Cardiac muscle cell (in vitro differentiated cells and primary cell): ENCODE measurements at places on chromosomes 11 and 22.

DNA sequence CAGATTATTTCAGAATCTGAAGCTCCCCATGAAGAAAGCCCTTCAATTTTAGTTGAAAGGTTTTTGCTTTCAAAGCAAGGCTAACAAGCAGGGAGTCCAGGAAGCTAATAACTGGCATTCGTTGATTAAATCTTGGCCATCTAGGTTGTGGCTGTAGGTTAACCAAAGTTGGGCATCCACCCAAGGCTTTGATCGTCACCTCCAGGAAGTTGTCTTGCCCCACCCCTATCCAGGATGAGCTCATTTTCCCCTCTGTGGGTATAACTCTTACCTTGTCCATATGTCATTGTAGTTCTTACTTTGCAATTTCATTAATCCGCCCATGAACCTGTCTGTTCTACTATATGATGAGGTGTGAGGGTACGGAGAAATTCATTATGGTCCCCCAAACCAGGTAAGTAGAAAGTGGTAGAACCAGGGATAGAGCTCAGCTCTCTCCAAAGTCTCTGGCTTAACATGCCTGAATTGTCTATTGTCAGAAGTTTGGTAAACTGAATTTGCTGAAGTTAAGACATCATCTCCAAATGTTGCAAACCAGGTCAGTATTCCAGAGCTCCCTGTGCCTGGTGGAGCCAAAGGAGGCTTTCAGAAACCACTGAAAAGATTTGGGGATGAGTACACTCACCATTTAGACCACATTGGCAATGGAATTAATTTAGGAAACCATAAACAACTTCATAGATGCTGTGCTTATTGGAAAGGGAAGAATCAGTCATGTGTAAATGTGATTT, 97.1 kb downstream of the CD44 start:
- no peak for DNase-seq
- no peak overlapping the region for H3K27ac ChIP-seq
- peaks cover 28% of the 10 kb centered on the region for H3K4me1 ChIP-seq
- no peaks in the 10 kb centered on the region for H3K36me3 ChIP-seq
- no peaks in the 10 kb centered on the region for H3K27me3 ChIP-seq
- no peak overlapping the region for H3K4me3 ChIP-seq

- no peak overlapping the region for H3K27ac ChIP-seq
- H3K4me1 ChIP-seq = peaks cover 9% of the 10 kb centered on the region
- no peak overlapping the region for H3K4me3 ChIP-seq
- H3K36me3 ChIP-seq = no peaks in the 10 kb centered on the region
- DNase-seq = no peak
Observed at GRCh38 chr11:116986521-116987105, 111.6 kb downstream of the SIK3 start.

DNA sequence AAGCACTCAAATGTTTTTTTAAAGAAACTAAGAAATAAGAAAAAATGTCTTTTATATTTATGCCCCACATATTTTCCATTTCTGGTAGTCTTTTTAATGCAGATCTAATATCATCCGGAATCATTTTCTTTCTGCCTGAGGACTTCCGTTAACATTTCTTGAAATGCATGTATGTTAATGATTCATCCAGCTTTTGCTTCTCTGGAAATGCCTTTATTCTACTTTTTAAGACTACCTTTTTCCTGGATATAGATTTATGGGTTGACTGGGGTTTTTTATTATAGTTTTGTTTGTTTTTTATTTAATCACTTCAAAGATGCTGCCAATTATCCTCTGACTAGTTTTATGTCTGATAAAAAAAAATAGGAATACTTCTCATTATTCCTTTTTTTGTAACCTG, 57.1 kb upstream of the LDLRAD3 start:
- H3K36me3 ChIP-seq = no peaks in the 10 kb centered on the region
- H3K27ac ChIP-seq = no peak overlapping the region
- H3K27me3 ChIP-seq = no peaks in the 10 kb centered on the region
- peaks cover 4% of the 10 kb centered on the region for H3K4me1 ChIP-seq
- H3K4me3 ChIP-seq = no peak overlapping the region

DNA sequence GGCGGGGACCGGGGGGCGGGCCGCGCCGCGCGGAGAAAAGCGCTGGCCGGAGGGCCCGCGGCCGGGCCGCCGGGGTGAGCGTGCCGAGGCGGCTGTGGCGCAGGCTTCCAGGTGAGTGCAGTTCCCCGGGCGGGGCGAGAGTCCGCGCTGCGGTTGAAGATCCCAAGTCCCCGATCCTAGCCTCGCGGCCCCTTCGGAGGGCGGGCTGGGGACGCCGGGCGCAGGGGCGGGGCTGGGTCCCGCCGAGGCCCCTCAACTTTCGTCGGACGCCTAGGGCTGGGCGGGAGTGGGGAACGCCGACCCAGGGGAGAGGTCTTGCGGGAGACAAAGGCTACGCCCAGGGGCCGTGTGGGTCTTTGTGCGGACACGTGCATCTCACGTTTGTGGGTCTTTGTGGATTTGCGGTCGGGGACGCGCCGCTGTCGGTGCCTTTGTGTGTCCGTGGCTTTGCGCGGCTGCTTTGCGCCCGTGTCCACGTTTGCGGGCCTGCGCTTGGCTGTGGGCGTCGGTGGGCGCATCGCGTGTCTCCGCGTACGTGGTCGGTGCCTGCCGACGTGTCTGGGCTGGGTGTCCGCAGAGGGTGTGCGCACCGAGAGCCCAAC, at the start of gene TSKU:
TSKU (plus strand) TSS at position 63 of the 602 bp plus-strand sequence. CDS start 12,261 bp downstream, outside the sequence.
- DNase-seq = no peak
- H3K27ac ChIP-seq = peak within 1 kb of the TSS; percentile 80
- peaks cover 14% of the 10 kb centered on the region for H3K4me1 ChIP-seq
- H3K36me3 ChIP-seq = no peaks in the 10 kb centered on the region
- H3K27me3 ChIP-seq = no peaks in the 10 kb centered on the region

DNA sequence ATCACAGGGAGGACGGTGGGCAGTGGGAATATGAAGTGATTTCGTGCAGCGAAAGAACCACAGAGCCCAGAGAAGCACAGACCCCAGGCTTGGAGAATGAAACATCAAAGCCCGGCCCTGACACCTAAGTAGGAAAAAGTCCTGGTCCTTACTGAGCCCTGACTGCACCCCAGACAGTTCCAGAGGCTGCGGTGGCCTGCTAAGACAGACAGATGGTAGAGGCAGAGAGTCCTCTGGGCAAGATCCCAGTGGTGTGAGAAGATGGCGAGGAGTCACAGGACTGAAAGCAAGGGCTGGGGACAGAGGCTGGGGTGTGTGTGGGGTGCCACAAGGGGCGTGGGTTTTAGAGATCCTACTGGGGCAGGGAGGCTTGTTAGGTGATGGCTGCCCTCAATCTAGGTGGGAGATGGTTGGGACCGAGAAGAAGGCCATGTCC, 3.7 kb downstream of the CBX6 start:
- H3K4me1 ChIP-seq = peaks cover 12% of the 10 kb centered on the region
- no peaks in the 10 kb centered on the region for H3K27me3 ChIP-seq
- H3K27ac ChIP-seq = no peak overlapping the region
- no peak overlapping the region for H3K4me3 ChIP-seq

- no peak overlapping the region for H3K27ac ChIP-seq
- no peak for DNase-seq
- peaks cover 3% of the 10 kb centered on the region for H3K4me1 ChIP-seq
- H3K36me3 ChIP-seq = no peaks in the 10 kb centered on the region
- no peaks in the 10 kb centered on the region for H3K27me3 ChIP-seq
Observed at GRCh38 chr11:70916351-70916750, 336.0 kb downstream of the SHANK2 start.

GRCh38 chr11:119470317-119471291, 47.6 kb upstream of the THY1 start:
- H3K27ac ChIP-seq = no peak overlapping the region
- peak; percentile 89 for DNase-seq

GRCh38 chr11:133697161-133697560, 148.2 kb downstream of the SPATA19 start:
- DNase-seq = peak; percentile 67
- no peak overlapping the region for H3K4me3 ChIP-seq
- no peaks in the 10 kb centered on the region for H3K36me3 ChIP-seq
- H3K27ac ChIP-seq = peak overlapping the region; percentile 95

DNA sequence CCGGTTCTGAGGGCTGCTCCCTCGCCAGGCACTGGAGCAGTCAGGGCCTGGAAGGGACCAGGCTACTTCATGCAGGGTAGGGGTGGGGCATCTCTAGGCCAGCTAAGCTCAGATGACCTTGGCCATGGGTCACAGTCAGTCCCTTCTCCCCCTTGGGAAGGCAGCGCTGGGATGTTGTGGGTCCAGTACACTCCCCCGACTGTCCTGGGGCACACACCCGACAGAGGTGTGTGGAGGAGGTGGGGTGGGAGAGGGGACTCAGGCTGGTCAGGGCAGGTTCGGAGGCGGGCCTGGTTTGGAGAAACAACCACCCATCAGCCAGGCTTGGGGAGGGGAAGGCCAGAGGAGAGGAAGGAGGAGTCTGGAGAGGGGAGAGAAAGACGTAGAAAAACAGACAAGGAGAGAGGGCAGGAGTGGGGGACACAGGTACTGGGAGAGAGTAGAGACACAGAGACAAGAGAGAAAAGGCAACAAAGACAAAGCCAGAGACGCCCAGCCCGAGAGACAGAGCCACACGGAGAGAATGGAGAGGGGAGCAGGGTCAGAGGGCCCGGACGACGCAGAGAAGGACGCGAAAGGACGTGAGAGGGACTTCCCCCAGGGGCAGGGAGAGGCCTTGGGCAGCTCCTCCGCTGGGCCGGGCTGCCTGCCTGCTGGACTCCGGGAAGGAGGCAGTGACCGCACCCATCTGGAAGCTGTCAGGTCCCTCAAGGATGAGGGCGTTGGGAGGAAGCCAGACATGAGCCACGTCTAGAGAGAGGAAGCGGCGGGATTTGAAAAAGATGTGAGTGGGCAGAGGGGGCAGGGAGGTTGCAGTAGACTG, 30.6 kb upstream of the TSKU start:
- peaks cover 5% of the 10 kb centered on the region for H3K4me1 ChIP-seq
- H3K27ac ChIP-seq = no peak overlapping the region
- H3K4me3 ChIP-seq = no peak overlapping the region

DNA sequence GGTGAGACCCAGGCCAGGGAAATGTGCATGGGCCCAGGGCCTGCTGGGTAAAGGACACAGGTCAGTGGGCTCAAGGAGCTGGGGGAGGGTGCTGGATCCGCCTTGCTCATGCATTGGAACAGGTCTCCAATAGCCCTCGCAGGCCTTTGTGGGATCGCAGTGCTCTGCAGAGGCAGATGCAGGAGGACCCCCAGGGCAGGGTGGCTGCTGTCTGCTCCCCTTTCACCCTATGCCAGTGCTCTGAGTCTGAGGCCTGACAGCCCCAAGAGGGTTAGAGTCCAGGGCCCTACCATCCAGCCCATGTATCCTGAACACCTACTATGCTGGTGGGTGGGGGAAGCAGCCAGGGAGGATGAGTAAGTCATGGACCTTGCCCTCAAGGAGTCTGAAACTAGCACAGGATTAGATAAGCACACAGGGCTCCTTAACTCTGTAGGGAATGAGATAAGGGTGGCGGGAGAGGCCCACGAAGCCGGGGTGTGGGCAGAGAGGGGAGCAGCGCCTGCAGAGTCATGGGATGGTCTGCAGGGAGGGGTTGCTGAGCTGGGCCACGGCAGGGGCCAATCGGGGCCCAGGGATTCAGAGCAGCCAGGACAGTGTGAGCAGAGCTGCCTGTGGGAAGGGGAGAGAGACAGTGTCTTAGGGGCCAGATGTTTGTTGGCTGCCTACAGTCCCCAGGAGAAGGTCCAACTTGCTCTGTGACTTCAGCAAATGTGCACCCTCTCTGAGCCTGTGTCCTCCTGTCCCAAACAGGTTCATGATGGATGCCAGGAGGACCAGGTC, 10.5 kb upstream of the EHD1 start:
- no peak for DNase-seq
- H3K27me3 ChIP-seq = no peaks in the 10 kb centered on the region
- H3K36me3 ChIP-seq = no peaks in the 10 kb centered on the region
- no peak overlapping the region for H3K4me3 ChIP-seq
- peak overlapping the region; percentile 58 for H3K27ac ChIP-seq
- H3K4me1 ChIP-seq = peaks cover 27% of the 10 kb centered on the region

DNA sequence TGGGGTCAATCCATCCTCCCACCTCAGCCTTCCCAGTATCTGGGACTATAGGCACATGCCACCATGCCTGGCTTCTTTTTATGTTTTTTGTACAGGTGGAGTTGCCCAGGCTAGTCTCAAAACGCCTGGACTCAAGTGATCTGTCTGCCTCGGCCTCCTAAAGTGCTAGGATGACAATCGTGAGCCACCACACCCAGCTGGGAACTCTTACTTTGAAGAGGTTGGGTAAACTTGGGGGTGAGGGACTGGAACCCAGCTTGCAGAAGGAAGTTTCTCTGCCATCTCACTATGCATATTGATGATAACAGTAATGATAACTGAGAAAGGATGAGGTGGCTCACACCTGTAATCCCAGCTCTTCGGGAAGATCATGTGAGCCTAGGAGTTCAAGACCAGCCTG, 35.9 kb downstream of the ACO2 start:
- no peak overlapping the region for H3K27ac ChIP-seq
- no peaks in the 10 kb centered on the region for H3K27me3 ChIP-seq
- H3K4me3 ChIP-seq = no peak overlapping the region
- H3K36me3 ChIP-seq = peaks cover 32% of the 10 kb centered on the region
- DNase-seq = no peak

GRCh38 chr11:3056296-3057068, 741 bp downstream of the CARS1 start:
- H3K27ac ChIP-seq = peak overlapping the region; percentile 85
- H3K4me1 ChIP-seq = no peaks in the 10 kb centered on the region
- no peaks in the 10 kb centered on the region for H3K27me3 ChIP-seq

DNA sequence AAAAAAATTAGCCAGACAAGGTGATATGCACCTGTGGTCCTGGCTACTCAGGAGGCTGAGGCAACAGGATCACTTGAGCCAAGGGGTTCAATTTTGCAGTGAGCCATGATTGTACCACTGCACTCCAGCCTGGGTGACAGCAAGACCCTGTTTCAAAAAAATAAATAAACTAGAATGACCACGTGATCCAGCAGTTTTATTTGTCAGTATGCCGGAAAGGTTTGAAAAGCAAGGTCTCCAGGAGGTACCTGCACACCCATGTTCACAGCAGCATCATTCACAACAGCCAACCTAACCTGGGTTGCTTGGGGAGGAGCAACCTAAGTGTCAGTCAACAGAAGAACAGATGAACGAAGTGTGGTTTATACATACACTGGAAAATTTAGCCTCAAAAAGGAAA, 78.7 kb upstream of the SEPTIN5 start:
- H3K27ac ChIP-seq = no peak overlapping the region
- no peaks in the 10 kb centered on the region for H3K27me3 ChIP-seq
- no peak for DNase-seq
- no peaks in the 10 kb centered on the region for H3K36me3 ChIP-seq
- H3K4me3 ChIP-seq = no peak overlapping the region
- H3K4me1 ChIP-seq = no peaks in the 10 kb centered on the region

DNA sequence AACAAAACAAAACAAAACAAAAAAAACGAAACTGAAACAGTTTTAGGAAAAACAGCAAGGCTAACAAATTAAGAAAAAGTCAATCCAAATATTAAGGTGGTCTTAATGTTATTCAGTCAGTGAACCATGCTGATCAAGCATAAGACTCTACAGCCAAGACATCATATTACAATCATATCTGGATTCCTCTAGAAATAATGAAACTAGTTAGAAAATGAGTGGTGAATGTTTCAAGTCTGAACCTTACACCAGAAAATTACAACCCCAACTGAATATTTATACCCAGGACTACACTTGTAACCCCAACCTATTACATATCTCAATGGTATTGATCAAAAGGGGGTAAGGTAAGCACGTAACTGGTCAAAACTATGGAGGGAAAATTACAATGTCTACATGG, 48.8 kb downstream of the ACAT1 start:
- H3K27me3 ChIP-seq = no peaks in the 10 kb centered on the region
- H3K27ac ChIP-seq = no peak overlapping the region
- H3K36me3 ChIP-seq = peaks cover 51% of the 10 kb centered on the region
- H3K4me3 ChIP-seq = no peak overlapping the region

GRCh38 chr11:102935514-102935913, 20.0 kb downstream of the MMP13 start:
- H3K4me3 ChIP-seq = no peak overlapping the region
- no peak overlapping the region for H3K27ac ChIP-seq
- DNase-seq = no peak
- no peaks in the 10 kb centered on the region for H3K36me3 ChIP-seq
- no peaks in the 10 kb centered on the region for H3K4me1 ChIP-seq
